RPMI7951 (cell line): ENCODE measurements at places on chromosomes 12 and 14. TPM values are rescaled to one million over a fixed set of nuclear protein-coding genes. Genes with fewer than 3 reads are reported as not detected.

Gene PTGER2
- total RNA-seq: 0.78 and 1.6 TPM in 2 replicates

Gene IGF1
- total RNA-seq: not detected in 2 replicates

Gene KLRC2
- total RNA-seq: 10.5 and 17.4 TPM in 2 replicates

Gene KRT3
- total RNA-seq: 0.12 TPM in 1 of 2 replicates, not detected in the other

Gene LPAR5
- not detected in 2 replicates for total RNA-seq

Gene AKAP5
- total RNA-seq: 0.36 and 0.59 TPM in 2 replicates

DNA sequence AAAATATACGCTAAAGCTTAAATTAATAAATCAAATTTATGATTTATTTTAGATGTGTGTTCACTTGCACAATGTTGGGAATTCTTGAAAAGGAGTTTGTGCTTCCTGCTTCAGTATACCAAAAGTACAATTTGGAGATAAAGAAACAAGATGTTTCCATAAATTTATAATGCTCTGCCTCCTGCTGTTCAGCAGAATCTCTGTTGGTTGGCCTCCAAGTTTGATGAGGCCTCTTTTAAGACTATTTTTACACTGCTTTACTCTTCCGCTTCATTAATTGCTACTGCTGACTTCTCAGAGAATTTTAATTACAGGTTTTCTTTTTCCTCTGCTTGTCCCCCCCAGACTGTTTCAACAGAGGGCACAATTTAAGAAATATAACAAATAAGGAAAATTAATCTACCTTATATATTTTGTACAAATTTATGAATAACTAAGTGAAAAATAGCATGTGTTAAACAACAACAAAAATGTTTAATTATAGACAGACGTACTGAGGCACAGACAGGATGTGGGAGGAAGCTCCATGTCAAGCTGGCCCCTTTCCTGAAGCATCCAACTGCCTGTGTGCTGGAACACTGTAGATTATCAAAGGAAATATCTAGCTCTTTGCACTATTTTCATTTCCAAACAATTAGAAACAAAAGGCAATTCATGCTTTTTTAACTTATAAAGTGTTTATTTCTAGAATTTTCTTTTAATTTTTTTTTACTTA is 83.9 kb downstream of the PIK3C2G start:
- no peak for DNase-seq

Gene CLEC9A
- total RNA-seq: not detected in 2 replicates

- no peak for DNase-seq
Observed at GRCh38 chr12:132106921-132107320, 37.2 kb downstream of the DDX51 start.

DNA sequence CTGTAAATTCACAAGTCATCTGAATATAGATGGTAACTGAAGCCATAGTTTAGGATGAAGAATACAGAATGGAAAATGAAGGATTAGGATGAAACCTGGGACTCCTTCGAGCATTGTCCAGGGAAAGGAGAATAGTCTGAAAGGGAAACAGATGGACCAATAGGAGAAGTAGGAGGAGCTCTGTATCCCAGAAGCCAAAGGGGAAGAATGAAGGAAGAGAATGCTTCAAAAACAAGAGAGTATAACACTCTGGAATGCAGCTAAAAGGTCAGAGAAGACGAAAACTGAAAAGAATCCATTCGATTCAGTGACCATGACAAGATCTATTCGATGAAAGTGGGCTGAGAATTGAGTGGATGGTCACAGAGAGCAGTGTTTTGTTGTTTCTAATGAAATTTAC is 1.0 kb downstream of the GMFB start:
- DNase-seq: peak; percentile 65
